ENCODE measurements at places on chromosomes 11 and 22.

- DNase-seq = no peak
Measured at GRCh38 chr11:28072321-28072720, 35.6 kb downstream of the KIF18A start.

DNA sequence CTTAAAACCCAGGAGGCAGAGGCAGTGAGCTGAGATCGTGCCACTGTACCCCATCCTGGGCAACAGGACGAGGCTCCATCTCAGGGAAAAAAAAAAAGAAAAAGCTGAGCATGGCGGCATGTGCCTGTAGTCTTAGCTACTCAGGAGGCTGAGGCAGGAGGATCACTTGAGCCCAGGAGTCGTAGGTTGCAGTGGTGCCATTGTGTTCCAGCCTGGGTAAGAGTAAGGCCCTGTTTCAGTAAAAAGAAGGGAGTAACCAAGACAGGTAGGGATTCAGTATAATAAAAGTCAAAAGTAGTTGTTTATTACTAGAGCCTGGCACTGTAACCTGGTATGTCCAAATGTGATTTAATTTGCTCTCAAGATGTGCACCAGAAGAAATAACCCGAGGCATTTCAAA lies 8.1 kb upstream of the RAB30 start:
- no peak for DNase-seq

GRCh38 chr11:110711776-110712658 lies at the start of gene ARHGAP20:
ARHGAP20 (minus strand) TSS chr11:110712437; CDS start chr11:110712231, 206 bp downstream.
- DNase-seq = no peak

GRCh38 chr11:105273660-105274280 lies 134.2 kb upstream of the CARD18 start:
- DNase-seq = no peak

DNA sequence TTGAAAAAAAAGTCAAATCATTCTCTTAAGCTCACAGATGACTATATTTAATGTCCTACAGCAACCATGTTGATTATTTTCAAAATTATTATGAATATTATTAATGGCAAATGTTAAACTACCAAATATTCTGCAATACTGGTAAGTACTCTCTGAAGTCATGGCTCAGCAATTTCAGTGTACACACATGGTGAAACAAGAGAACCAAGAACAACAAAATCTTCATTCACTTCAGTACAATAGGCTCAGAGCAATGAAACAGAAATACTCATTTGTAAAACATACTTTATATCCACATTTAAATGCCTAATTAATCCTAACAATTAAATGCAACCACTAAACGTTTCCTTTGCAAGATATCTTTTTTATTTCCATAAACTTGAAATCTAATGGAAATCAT lies 347.2 kb downstream of the TTC28 start:
- DNase-seq = no peak

- DNase-seq = peak; percentile 60
Measured at GRCh38 chr22:32469799-32470212, 4.8 kb upstream of the FBXO7 start.

DNA sequence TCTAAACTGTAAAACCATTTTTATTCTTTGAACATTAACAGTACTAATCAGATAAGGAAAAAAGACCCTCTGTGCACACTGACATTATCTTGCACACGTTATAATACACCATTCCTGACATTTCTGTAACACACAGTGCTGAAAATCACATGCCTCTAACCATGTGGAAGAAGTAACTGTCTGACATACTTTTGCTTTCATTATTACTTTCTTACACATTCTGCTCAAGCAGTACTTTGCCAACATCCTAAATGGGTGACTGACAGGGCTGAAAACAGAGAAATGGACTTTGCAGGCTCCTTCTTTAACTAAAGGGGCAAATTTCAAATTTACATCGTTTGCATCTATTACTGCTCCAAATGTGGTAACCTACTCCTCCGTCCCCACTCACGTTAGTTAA lies 22.8 kb upstream of the TP53AIP1 start:
- no peak for DNase-seq
